Activated CD8-positive, alpha-beta T cell treated with anti-CD3 and anti-CD28 coated beads, Interleukin-2, amount 10 ng/mL, durations not matched to agents 7 days and 5 days (primary cell): ENCODE measurements at places on chromosomes 13 and 19. TPM values are rescaled to one million over a fixed set of nuclear protein-coding genes. Genes with fewer than 3 reads are reported as not detected.
A peak's percentile ranks its signal among the peaks of the same experiment; 100 is the strongest.

Gene TTYH1
- 1.3 TPM for total RNA-seq

Gene GATAD2A
- total RNA-seq, result 180 TPM

- no peak overlapping the region for H3K4me3 ChIP-seq
- DNase-seq, result peak; percentile 36
- H3K27me3 ChIP-seq, result peaks cover 17% of the 10 kb centered on the region
These were observed 254.2 kb downstream of the ITGBL1 start for GRCh38 chr13:101706651-101707050.

GRCh38 chr19:49718991-49719390 is 28.1 kb downstream of the CPT1C start:
- no peaks in the 10 kb centered on the region for H3K27me3 ChIP-seq
- no peak for DNase-seq
- peak overlapping the region; percentile 30 for H3K4me3 ChIP-seq
- no peaks in the 10 kb centered on the region for H3K36me3 ChIP-seq
- H3K27ac ChIP-seq, result peak overlapping the region; percentile 20

Gene SLC10A2
- total RNA-seq, result not detected

DNA sequence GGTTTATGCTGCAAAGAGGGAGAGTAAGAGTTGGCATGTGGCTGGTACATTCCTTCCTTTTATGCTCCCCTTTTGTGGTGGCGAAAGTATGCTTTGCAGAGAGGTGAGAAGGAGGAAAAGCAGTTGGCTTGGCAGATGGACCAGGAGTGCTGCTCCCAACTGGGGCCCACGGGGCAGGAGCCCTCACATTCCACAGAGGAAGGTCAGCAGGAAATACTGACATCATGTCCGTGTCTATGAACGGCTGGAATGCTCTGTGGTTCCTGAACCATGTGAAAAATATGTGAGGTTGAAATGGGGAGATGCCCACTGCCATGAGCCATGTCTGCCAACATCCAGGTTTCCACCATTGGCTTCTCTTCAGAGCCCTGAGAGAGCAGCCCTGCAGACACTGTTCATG is 33.3 kb upstream of the GAS6 start:
- peaks cover 25% of the 10 kb centered on the region for H3K27me3 ChIP-seq
- DNase-seq, result no peak
- no peak overlapping the region for H3K4me3 ChIP-seq
- H3K27ac ChIP-seq, result no peak overlapping the region
- H3K4me1 ChIP-seq, result no peaks in the 10 kb centered on the region

Gene BICRA
- 17.6 TPM for total RNA-seq

DNA sequence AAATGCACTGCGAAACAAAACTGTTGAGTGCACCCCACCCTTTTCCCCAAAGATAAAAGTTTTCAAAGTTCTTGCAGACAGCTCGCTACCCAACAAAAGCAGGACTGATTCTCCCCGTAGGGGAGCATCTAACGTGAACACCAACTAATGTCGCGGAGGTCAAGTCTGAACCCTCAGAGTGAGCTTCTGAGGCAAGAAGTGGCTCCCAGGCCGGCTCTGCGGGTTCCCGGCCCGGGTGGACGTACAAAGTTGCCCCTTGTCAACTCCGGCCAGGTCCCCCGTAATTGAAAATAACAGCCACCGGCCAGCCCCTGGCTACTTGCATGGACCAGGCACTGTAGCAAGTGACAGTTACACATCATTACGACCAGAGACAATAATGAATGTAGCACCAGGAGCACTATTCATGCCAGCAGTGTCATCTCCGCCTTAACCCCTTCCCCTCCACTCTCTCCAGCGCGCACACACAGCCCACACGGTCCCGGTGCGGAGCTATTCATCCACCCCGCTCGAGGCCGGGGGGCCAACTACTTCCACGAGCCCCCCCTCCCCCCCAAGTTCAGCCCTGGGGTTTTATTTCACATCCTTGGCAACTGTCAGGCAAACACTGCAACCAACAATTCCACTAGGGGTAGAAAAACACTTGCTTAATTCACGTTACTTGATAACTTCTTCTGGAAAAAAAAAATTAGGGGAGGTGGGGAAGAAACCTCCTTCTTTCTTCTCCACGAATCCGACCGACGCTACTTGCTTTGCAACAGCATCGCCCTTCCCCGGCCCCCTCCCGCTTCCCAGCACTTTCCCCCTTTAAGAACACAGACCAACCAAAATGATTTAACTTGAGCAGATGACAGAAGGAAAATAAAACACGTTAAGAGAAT is 1.2 kb downstream of the KLF12 start:
- H3K36me3 ChIP-seq, result peaks cover 4% of the 10 kb centered on the region
- DNase-seq, result peak; percentile 54
- H3K4me1 ChIP-seq, result peaks cover 40% of the 10 kb centered on the region
- no peaks in the 10 kb centered on the region for H3K27me3 ChIP-seq

GRCh38 chr13:83752141-83752540 is 130.1 kb downstream of the SLITRK1 start:
- H3K27me3 ChIP-seq, result no peaks in the 10 kb centered on the region
- H3K4me1 ChIP-seq, result no peaks in the 10 kb centered on the region
- H3K36me3 ChIP-seq, result no peaks in the 10 kb centered on the region
- H3K27ac ChIP-seq, result no peak overlapping the region
- H3K4me3 ChIP-seq, result no peak overlapping the region

Gene POGLUT2
- total RNA-seq, result 13.4 TPM
